ENCODE measurements at places on chromosomes 4 and X.

DNA sequence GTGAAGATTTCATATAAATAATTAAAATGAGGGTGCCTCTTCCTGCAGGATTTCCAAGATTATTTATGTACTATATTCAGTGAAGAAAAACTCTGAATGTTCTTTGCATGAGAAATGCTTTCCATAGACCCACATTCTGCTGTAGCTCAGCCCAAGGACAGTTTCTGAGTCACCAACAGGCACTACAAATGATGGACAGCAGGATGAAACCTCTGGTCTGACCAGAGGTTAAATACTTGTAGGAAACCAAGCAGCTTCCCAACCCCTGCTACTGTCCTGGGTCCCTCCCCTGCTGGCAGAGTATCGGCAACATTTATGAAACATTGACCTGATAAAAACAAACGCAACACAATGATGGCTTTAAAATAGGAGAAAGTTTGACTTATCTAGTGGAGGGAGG lies 73.1 kb downstream of the CXXC4 start:
- no peak for DNase-seq

DNA sequence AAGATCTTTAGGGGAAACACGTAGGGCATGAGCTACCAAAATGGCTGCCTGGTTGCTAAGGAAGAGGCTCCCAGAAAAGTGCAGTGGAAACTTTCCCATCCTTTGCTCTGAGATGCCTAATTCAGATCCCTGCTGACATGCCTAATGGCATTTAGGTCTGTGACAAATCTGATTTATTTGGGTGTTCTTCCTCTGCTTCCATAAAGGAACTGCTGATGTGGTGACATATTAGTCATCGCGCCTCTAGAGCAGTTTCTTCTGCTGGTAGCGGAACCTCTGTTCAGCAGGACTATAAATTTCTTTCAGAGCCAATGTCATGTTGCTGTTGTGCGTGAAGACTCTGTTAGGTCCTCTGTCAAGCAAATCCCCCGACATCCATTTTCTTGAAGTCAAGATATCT lies 310.0 kb downstream of the PDHA2 start:
- no peak for DNase-seq

- no peak for DNase-seq
These were observed 35.6 kb upstream of the DCAF8L1 start for GRCh38 chrX:28016823-28017222.

- DNase-seq: no peak
These were observed 483.3 kb downstream of the PRR32 start for GRCh38 chrX:127302841-127303240.

DNA sequence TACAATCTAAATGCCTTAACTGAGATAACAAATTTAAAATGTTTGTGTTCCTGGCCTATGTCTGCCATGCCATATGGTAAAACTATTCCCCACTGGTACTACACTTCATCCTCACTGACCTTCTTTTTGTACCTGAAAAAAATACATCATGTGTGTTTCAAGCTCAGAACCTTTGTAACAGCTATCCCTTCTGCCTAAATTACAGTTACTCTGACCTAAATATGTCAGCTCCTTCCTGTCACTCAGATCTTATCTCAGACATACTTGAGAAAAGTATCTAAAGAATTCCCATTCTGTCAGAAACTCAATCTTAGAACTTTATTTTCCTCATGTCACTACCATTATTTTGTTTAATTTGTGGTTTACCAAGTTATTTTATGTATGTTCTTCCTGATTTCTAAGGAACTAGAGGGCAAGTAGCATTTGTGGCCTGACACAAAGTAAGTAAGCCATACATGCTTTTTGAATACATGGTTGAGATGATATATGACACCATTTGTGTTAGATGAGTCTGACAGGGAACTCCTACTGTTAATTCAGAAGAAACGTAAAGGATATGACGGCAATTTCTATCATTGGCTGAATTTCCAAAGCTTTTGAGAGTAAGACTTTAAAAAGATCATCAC lies 456.5 kb upstream of the NDST3 start:
- no peak for DNase-seq

DNA sequence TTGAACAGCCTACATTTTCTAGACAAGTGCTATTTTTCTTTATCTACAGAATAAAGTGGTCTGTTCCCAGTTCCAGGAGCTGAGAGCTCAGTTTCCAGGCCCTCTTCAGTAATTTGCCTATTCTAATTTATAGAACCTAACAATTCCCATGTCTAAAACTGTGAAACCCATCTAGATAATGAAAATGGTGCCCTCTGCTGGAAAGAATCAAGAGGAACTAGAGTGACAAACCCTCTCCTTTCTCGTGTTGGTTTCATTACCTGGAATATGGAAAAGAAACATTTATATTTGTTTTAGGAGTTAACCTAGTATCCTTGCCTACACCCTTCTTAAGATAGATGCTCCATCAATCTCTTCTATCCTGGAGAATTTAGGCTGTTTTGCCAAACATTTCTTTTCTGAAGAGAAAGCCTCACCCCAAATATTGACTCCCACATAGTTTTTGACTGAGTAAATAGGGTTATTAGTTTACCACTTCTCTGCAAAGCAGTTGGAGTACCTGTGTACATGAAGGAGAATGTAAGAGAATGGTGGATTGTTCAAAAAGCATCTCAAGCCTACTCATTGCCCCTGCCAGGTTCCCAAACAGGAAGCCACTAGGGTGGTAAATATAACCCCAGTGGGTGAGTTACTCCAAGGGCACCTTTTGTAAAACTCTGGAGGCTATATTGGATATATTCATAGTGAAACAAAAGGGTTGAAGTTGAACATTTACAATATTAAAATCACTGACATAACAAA lies 121.6 kb downstream of the RASL11B start:
- peak; percentile 15 for DNase-seq

DNA sequence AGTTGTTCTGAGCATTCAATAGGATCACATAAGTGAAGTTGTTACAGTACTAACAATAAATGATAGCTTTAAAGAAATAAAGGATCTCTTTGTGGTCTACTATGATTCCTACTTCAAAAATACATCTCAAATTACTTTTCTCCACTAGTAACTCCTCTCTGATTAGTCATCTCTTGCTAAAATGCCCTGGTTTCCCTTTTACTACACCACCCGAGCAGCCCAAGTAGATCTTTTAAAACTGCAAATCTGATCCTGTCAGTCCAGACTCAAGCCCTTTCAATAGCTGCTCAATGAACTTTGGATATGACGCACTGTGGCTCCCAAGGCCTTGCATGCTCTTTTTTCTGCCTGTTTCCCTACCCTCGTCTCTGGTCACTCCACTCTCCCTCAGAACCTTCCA lies 97.5 kb downstream of the MAOA start:
- no peak for DNase-seq

- no peak for DNase-seq
These were observed 83.5 kb downstream of the NPNT start for GRCh38 chr4:105978684-105979296.

- DNase-seq: no peak
These were observed 199.4 kb upstream of the CENPE start for GRCh38 chr4:103397541-103397940.

GRCh38 chr4:6480534-6481088 lies 8.2 kb upstream of the PPP2R2C start:
- no peak for DNase-seq

DNA sequence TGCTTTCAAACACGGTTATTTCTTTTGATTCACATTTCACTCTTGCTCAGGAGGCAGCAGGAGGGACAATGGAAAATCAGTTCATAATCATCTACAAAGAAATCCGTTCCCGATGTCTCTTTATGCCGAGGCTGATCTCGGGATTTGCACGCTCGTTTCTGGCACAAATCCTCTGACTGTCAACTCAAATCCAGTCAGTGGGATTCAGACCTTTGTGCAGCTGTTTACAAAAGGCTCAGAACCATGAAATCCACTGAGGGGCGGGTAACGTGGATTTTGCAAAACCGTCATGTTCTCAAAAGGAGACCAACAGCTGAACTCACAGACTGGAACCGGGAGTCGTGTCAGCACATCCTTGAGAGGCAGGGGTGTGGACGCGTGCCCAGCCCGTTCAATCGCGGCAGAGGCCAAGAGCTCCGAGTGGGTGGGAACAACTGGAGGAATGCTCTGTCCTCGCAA lies 46.4 kb downstream of the ACOX3 start:
- no peak for DNase-seq

DNA sequence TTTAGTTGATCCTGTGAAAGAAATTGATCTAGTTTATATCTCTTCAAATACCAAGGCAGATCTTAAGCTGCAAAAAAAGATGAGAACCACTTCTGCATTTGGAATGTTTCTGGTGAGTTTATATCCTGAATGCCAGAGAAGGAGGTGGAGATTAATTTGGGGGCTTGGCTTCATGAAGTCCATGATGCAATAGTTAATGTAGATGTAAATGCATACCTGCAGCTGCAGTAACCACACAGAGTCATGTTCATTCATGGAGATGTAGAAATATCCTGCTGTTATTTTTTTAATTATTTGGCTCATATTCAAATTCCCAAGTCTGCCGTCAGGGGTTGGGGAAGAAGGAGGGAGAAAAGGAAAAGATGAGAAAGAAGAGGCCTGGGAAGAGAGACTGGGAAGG lies at the start of gene SULT1E1:
TSS of gene SULT1E1 (minus strand) at position 94 of the 400 bp plus-strand sequence. CDS start 2,501 bp downstream, outside the sequence.
- DNase-seq: no peak

DNA sequence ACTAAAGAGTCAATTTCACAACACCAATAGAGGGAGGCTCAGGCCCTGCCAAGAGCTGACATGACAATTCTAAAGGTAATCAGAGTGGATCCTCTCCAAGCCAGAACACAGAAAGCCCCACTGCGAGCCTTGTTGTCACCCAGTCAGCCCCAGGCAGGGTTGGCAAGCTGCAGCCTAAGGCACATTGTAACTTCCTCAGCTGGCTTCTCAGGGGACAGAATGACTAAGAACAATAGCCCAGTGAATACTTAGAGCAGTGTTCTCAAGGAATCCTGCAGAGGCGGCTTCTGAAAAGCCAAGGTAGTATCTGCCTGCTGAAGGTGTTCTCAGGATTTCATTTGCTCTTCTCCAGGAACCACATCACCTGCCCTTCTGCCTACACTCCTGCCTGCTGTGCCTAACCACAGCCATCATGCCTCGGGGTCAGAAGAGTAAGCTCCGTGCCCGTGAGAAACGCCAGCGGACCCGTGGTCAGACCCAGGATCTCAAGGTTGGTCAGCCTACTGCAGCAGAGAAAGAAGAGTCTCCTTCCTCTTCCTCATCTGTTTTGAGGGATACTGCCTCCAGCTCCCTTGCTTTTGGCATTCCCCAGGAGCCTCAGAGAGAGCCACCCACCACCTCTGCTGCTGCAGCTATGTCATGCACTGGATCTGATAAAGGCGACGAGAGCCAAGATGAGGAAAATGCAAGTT lies at the start of gene MAGEB4:
TSS of gene MAGEB4 (plus strand) at position 277 of the 692 bp plus-strand sequence. CDS start at position 413, 136 bp downstream.
- no peak for DNase-seq

DNA sequence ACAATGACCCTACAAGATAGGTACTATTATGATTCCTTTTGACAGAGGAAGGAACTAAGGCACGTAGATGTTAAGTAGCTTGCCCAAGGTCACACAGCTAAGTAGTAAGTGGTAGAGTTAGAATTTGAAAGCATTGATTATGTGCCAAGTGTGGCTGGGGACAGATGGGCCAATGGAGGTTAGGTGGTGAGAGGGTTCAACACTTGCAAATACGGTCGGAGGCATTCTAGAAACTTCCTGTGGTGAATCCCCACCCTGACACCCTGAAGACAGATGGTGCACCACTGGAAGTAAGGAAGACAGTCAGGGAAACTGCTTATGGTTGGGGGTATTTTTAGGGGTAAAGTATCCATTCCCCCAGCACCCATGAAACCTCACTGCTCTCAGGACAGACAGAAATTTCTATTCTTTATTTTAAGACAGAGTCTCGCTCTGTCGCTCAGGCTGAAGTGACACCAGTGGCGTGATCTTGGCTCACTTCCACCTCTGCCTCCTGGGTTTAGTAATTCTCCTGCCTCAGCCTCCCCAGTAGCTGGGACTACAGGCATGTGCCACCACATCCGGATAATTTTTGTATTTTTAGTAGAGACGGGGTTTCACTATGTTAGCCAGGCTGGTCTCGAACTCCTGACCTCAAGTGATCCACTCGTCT lies 142.5 kb downstream of the RASL11B start:
- no peak for DNase-seq

- DNase-seq: no peak
These were observed 214.0 kb upstream of the NHS start for GRCh38 chrX:17160975-17161374.

GRCh38 chr4:39621582-39621981 lies 17.1 kb downstream of the SMIM14 start:
- no peak for DNase-seq

GRCh38 chr4:113114884-113115283 lies 65.4 kb downstream of the ANK2 start:
- DNase-seq: no peak

DNA sequence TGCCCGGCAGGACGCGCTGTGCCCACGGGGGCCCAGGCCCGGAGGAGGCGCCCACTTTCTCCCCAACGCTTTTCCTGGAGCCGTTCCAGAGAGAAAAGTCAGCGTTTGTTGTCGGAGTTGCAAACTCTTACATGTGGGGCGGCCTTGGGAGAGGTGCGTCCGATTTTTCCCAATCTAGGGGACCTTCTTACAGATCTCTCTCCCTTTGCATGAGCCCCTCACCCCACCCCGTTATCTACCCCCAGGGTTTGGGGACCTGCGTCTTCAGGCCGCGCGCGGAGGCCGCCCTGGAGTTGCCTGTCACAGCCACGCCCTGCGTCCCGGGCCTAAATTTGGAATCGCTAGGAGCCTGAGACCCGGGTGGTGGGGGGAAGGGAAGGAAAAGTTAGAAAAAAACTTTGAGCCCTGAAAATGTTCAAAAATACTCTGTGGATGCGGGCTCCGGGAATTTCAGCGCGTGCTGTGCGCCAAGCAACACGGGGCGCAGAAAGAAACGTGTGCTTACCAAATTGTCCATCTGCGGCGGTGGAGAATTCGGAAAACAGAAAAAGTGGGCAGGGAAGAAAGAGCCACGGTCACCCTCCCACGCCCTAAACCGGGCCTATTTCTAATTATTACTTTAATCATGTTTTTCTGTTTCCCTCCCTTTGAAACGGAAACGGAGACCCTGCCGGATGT lies 587 bp downstream of the CD99 start:
- no peak for DNase-seq

DNA sequence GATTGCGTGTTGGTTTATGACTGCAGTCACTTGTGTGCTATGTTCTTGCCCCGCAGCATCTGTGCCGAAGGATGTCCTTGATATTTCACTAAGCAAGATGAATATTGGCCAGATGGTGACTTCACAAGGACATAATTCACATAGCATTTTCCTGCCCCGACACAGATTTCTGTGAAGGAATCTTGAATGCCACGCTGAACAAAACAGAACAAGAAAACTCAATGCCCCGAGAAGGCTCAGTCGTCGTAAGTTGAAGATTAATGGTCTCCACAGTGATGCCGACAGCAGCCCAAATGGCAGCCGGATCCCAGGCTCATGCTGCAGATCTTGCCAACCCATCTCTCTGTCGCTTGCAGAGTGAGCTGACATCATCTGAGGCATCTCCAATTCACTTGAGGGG lies 145.9 kb downstream of the CPEB2 start:
- DNase-seq: no peak

DNA sequence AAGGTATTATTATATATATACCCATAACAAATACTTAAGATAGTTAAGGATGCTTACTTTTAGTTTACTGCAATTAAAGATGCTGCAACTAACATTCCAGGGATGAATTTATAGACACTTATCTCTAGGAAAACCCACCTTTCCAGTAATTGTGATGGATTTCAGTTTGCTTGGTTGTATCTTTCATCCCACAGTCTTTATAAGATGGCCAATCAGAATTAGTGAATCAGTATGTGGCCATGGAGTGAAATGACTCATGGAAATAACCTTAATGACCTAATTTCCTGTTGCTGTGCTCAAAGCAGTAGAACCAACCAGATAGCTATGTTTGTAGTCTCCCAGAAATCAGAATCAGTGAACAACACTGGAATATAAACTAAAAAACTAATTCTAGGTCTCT lies 26.4 kb downstream of the MOSPD2 start:
- DNase-seq: no peak

- no peak for DNase-seq
These were observed 19.6 kb downstream of the SRPX2 start for GRCh38 chrX:100663642-100664041.
